ENCODE measurements at places on chromosomes 5 and 9. TPM values are rescaled to one million over a fixed set of nuclear protein-coding genes. Genes with fewer than 3 reads are reported as not detected.

DNA sequence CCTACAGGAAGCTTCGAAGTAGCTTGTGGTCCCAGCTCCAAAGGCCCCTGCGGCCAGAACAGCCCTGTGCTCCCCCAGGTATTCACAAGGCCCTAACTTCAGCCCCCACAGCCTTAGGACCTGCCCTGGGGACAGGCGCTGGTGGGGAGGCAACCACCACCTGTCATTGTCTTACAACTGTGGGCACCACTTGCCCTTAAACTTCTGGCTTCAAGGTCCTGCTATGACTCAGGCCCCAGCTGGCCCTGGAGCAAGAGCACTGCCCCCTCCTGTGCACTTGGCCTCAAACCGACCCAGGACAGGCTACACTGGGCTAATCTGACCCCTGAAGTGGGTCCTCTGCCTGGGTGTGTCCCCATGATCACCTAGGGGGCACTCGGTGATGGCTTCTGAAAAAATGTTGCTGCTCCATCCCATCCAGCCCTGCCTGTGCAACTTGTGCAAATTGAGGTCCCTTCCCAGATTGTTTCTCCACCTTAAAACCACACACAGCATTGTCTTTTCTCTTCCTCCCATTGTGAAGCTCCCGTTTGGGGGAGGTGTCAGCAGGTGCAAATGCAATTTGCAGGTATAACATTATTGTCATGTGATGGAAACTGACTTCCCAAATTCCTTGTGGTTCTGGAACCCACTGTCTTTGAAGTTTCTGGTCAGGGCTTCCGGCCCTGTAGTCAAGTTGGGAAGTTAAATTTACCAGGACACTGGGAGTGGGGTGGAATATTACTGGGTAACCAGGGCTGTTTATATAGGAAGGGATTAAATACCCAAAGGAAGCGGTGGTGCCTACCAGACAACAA lies 1.1 kb upstream of the PROB1 start:
- no peaks in the 10 kb centered on the region for H3K36me3 ChIP-seq
- no peaks in the 10 kb centered on the region for H3K27me3 ChIP-seq
- no peak for DNase-seq

GRCh38 chr5:25540628-25541027 lies 895.9 kb upstream of the CDH10 start:
- no peaks in the 10 kb centered on the region for H3K4me1 ChIP-seq
- H3K27me3 ChIP-seq = no peaks in the 10 kb centered on the region
- no peak for DNase-seq
- H3K4me3 ChIP-seq = no peak overlapping the region
- H3K27ac ChIP-seq = no peak overlapping the region
- no peaks in the 10 kb centered on the region for H3K36me3 ChIP-seq

DNA sequence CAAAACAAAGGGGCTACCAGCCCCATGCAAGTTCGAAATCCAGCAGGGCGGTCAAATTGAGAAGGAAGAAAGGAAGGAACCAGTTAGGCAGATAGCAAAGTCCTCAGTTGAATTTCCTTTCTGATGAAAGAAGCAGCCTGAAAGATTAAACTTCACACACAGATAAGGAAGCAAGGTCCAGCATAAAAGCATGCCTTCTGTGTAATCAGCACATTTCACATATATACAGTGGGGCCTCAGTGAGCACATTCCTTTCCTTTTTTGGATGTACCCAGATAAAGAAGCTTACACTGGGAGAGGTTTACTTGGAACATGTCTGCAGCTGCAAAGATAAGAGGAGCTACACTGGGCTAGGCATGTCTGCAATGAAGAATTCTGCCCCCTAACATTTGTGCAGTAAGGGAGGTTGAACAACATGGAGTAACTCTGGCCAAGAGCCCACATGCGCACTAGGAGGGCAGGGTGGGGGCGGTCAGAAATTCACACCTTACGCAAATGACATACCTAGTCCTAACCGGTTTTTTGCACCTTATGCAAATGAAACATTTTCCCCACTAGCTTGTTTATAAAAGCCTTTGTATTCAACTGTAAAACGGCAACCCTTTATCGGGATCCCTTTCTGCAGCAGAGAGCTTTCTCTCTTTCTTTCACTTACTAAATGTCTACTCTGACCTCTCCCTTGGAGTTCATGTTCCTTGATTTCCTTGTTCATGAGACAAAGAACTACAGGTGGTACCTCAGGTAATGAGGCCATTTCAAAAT lies 149.7 kb upstream of the FBXL17 start:
- no peaks in the 10 kb centered on the region for H3K27me3 ChIP-seq
- H3K36me3 ChIP-seq = peaks cover 3% of the 10 kb centered on the region
- no peak overlapping the region for H3K4me3 ChIP-seq
- no peak overlapping the region for H3K27ac ChIP-seq
- no peaks in the 10 kb centered on the region for H3K4me1 ChIP-seq

- H3K4me3 ChIP-seq = peak overlapping the region; percentile 99
- no peaks in the 10 kb centered on the region for H3K27me3 ChIP-seq
- peaks cover 13% of the 10 kb centered on the region for H3K36me3 ChIP-seq
- peak overlapping the region; percentile 98 for H3K27ac ChIP-seq
- no peak for DNase-seq
- H3K4me1 ChIP-seq = peaks cover 49% of the 10 kb centered on the region
Observed at GRCh38 chr9:125241863-125242739, 958 bp upstream of the HSPA5 start.

- DNase-seq = no peak
- no peaks in the 10 kb centered on the region for H3K36me3 ChIP-seq
- no peaks in the 10 kb centered on the region for H3K4me1 ChIP-seq
- no peaks in the 10 kb centered on the region for H3K27me3 ChIP-seq
Observed at GRCh38 chr5:58666598-58667581, 84.0 kb downstream of the RAB3C start.

DNA sequence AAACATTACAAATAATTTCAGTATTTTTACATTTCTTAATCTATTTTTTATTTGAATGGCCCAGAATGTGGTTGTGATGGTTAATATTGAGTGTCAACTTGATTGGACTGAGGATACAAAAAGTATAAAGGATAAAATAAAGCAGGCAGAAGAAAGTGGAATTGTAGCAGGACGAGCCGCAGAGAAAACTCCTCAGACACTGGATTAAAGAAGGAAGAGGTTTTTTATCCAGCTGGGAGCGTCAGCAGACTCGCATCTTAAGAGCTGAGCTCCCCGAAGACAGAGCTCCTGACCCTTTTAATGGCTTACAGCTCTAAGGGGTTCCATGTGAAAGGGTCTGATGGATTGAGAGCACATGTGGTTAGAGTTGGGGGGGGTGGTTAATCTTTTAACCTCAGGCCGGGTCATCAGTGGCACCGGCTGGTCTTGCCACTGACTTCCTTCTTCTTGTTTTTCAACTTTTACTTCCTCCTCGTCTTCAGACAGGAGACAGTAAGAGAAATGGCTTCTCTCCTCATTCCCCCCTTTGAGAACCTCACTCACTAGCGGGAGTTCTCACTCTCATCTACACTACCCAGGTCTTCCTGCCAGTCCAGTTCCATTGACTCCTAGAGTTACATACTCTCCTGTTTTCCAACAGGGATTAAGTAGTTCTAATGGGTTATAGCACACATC lies 80.0 kb downstream of the TMEM161B start:
- H3K4me3 ChIP-seq = no peak overlapping the region
- H3K36me3 ChIP-seq = peaks cover 30% of the 10 kb centered on the region
- H3K4me1 ChIP-seq = no peaks in the 10 kb centered on the region
- DNase-seq = no peak

DNA sequence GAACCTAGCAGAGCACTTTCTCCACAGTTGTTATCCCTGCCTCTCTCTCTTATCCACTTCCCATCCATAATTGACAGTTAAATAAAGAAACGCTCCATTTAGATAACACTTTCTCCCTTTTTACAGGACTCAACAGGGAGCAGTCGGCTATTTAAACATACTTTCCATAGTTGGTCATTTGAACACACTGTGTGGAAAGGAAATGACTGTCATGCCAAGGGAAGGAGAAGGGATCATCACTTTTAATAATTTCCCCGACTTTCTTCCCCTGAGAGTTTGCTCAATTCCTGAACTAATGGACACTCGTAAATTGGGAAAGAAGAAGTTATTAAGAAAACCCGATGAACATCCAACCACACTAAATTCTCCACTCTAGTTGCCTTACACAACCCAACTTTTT lies 400.8 kb upstream of the PTGER4 start:
- DNase-seq = no peak
- H3K4me3 ChIP-seq = no peak overlapping the region
- H3K27me3 ChIP-seq = no peaks in the 10 kb centered on the region
- H3K36me3 ChIP-seq = no peaks in the 10 kb centered on the region

DNA sequence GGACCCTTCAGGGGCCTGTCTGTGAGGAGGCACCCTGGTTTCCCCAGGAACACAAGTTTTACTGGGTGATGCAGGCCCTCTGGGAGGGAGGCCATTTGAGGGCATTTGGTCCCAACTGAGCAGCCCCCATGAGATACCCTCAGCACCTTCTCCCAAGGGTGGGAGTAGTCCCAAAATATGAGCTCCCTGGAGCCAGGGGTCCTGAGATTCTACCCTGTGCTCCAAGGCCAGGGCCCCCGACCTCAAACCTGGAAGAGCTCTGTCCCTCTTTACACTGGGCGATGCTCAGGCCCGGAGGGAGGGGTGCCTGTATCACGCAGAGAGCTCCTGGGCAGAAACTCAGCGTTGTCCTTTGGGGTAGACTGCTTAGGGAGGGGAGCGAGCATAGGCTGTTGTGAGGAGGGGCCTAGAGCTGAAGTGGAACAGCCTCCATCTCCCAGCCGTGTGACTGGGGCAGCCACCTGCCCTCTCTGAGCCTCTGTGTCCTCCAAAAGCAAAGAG lies 64.0 kb upstream of the SYNPO start:
- H3K27me3 ChIP-seq = peaks cover 1% of the 10 kb centered on the region
- no peaks in the 10 kb centered on the region for H3K4me1 ChIP-seq
- no peaks in the 10 kb centered on the region for H3K36me3 ChIP-seq
- no peak overlapping the region for H3K4me3 ChIP-seq

GRCh38 chr9:84828046-84828445 lies 158.5 kb downstream of the NTRK2 start:
- peaks cover 5% of the 10 kb centered on the region for H3K27me3 ChIP-seq
- no peak overlapping the region for H3K27ac ChIP-seq
- DNase-seq = no peak
- H3K36me3 ChIP-seq = no peaks in the 10 kb centered on the region

DNA sequence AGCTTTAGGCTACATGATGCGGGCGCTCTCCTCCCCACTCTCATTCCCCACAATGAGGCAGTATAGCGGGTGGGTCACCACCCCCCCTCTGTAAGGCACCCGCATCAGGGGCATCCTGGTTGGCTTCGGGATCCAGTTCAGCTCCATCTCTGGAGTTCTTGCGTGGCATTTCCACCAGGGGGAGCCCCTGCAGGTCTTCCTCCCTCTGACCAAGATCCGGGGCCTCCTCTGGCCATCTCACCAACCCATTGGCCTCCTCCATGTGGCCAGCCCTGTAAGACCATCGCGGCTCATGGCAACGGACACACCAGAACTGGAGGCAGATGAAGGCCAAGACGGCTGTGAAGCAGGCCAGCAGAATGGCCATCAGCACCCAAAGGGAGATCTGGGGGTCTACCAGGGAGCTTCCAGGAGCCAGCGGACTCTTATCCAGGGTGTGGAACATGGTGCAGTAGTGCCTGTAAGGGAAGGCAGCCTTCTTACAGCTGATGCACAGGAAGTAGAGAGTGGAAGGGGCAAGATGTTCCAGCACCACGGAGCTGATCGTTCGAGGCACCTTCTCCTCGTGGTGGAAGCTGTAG lies 77.0 kb downstream of the CYFIP2 start:
- no peak overlapping the region for H3K27ac ChIP-seq
- peaks cover 22% of the 10 kb centered on the region for H3K36me3 ChIP-seq
- no peaks in the 10 kb centered on the region for H3K27me3 ChIP-seq
- H3K4me3 ChIP-seq = no peak overlapping the region

DNA sequence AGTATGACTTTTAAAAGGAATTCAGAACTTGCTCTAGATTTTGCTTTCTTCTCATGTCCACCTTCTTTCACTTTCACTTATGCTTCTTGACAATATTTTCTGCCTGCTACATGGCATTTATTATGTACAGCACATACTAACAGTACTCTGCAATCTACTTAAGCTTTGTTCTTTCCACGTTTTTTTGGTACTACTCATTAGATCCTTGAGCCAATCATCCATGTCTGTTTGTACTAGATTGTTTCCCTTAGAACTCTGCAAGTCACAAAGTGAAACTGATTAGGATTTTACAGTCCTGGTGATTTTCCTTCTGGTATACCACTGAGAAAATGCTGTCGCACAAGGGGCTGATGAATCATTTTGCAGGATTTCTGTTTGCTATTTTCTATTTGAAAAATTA lies 78.3 kb downstream of the PARP8 start:
- peak overlapping the region; percentile 78 for H3K4me3 ChIP-seq
- H3K36me3 ChIP-seq = peaks cover 5% of the 10 kb centered on the region
- peak overlapping the region; percentile 52 for H3K27ac ChIP-seq
- peaks cover 48% of the 10 kb centered on the region for H3K4me1 ChIP-seq

GRCh38 chr9:16572005-16572734 lies 298.3 kb downstream of the BNC2 start:
- no peaks in the 10 kb centered on the region for H3K27me3 ChIP-seq
- H3K4me3 ChIP-seq = no peak overlapping the region
- no peak overlapping the region for H3K27ac ChIP-seq
- no peaks in the 10 kb centered on the region for H3K4me1 ChIP-seq
- H3K36me3 ChIP-seq = no peaks in the 10 kb centered on the region
- DNase-seq = no peak

- H3K4me1 ChIP-seq = no peaks in the 10 kb centered on the region
- H3K4me3 ChIP-seq = no peak overlapping the region
- no peaks in the 10 kb centered on the region for H3K36me3 ChIP-seq
- DNase-seq = no peak
Observed at GRCh38 chr9:21589344-21590056, 107.4 kb upstream of the IFNE start.

- no peaks in the 10 kb centered on the region for H3K4me1 ChIP-seq
- no peak overlapping the region for H3K4me3 ChIP-seq
- no peaks in the 10 kb centered on the region for H3K27me3 ChIP-seq
- no peak for DNase-seq
- H3K27ac ChIP-seq = no peak overlapping the region
Observed at GRCh38 chr9:91934654-91935053, 15.4 kb downstream of the ROR2 start.

- H3K4me1 ChIP-seq = peaks cover 55% of the 10 kb centered on the region
- H3K27ac ChIP-seq = no peak overlapping the region
- no peak overlapping the region for H3K4me3 ChIP-seq
Observed at GRCh38 chr5:158763217-158763616, 336.5 kb downstream of the EBF1 start.

- H3K4me3 ChIP-seq = no peak overlapping the region
- no peaks in the 10 kb centered on the region for H3K27me3 ChIP-seq
- peaks cover 5% of the 10 kb centered on the region for H3K4me1 ChIP-seq
- no peak for DNase-seq
- H3K36me3 ChIP-seq = peaks cover 4% of the 10 kb centered on the region
Observed at GRCh38 chr5:150541895-150542294, 34.0 kb downstream of the NDST1 start.

Gene SPZ1
- not detected for polyA plus RNA-seq

Gene LHX6
- polyA plus RNA-seq = not detected

Gene PRSS3
- not detected for polyA plus RNA-seq

Gene TUSC1
- 1.7 TPM for polyA plus RNA-seq

Gene CD72
- polyA plus RNA-seq = 326 TPM

Gene LCN1
- not detected for polyA plus RNA-seq

Gene BARHL1
- not detected for polyA plus RNA-seq

Gene GKAP1
- polyA plus RNA-seq = 4.6 TPM

Gene DMRT3
- polyA plus RNA-seq = not detected

Data from naive B cell (primary cell).